SK-MEL-5 (cell line): ENCODE measurements at places on chromosomes 2 and 18. TPM values are rescaled to one million over a fixed set of nuclear protein-coding genes. Genes with fewer than 3 reads are reported as not detected.

The MROH2A gene
- total RNA-seq, result 0.08 TPM in 1 of 2 replicates, not detected in the other

The CD8A gene
- 0.13 and 0.18 TPM in 2 replicates for total RNA-seq

The TRIB2 gene
- total RNA-seq, result 145 and 185 TPM in 2 replicates

The C2orf15 gene
- total RNA-seq, result 1.4 TPM in 1 of 2 replicates, not detected in the other

The MYOM1 gene
- 0.26 and 0.72 TPM in 2 replicates for total RNA-seq

The B4GALT6 gene
- total RNA-seq, result 16.1 and 18.4 TPM in 2 replicates

The COL6A3 gene
- total RNA-seq, result 0.05 and 0.11 TPM in 2 replicates

GRCh38 chr2:116719836-116720235, 1094.7 kb upstream of the DDX18 start:
- DNase-seq, result no peak

- no peak for DNase-seq
These were observed 26.2 kb downstream of the SH2D6 start for GRCh38 chr2:85444629-85445172.

- DNase-seq, result no peak
These were observed 20.9 kb downstream of the SLC39A6 start for GRCh38 chr18:36108196-36108595.

DNA sequence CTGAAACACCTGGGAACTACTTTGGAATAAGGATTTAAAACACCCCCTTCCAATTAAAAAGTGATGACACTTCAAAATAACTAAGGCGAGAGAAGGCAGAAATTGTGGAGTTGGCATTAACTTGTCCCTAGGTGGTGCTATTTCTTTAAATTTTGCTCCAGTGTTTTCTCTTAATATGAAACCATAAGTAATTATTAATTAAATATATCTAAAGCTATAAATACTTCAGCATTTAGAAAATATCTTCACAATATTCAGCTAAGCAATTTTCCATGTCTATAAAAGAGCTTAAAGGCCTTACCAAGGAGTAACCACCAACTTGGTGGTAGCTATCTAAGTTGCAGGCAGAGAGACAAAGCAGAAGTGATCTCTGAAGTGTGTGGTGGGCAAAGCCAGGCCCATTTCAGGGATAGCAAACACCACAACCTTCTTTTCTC, 186.8 kb upstream of the PGAP1 start:
- peak; percentile 55 for DNase-seq

DNA sequence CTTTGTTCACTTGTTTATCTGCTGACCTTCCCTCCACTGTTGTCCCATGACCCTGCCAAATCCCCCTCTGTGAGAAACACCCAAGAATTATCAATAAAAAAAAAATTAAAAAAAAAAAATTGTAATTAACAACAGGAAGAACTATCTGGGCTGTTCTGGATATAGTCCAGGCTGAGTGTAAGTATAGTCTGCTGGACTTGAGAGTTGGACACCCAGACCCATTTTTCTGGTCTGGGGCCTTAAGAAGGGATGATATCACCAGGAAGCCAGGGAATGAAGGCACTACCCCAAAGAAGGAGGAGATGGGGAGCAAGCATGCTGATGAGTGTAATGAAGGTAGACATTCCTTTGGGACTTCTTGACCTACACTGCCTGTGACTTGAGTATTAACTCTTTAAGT, 72.1 kb upstream of the ZFP36L2 start:
- DNase-seq, result no peak

DNA sequence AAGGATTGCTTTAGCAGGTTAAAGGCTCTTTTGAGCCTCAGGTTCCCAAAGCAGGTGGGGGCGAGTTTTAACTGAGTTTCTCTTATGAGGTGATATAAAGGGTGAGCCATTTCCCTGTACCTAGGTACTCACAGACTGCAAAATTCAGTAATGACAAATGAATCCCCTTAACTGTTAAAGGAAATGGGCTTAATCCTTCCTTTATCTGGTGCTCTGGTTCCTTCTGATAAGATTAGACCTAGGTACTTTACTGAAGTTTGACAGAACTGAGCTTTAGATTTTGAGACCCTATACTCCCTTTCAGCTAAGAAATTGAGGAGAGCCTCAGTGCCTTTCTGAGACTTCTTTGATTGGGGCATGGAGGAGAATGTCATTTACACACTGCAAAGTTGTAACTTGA, 42.6 kb downstream of the STK17B start:
- DNase-seq, result no peak

DNA sequence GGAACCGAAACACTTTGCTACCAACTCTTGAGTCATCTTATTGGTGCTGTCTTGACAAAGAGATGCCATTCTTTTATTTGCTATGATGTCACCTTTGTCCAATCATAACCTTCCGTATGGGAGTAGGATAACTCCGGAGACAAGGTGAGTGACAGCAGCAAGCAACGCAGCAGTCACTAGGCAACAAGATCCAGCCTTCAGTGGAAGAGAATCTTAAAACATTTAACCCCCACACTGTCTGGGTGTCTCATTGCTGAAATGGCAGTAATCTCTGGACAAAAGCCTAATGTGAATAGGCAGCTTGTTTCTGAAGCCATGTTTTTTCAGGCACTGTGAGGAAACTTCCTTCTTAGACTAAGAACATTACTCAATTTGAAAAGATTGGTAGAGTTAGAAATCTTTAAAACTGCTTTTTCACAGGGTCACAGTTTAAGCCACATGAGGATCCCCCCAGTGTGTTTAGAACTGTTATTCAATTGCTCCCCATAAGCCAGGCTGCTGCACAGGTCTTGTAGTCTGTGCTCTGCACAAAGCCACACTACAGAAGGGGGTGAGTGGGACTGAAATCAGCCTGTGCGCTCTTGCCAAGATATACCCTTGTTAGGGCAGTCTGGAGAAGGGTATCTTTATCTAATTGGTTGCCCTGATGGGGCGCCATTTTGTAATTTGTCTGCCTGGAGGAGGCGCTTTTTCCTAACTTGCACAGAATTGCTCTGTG, 131.5 kb upstream of the STON1 start:
- DNase-seq, result peak; percentile 26

- no peak for DNase-seq
These were observed 83.8 kb downstream of the LONRF2 start for GRCh38 chr2:100238471-100238870.

DNA sequence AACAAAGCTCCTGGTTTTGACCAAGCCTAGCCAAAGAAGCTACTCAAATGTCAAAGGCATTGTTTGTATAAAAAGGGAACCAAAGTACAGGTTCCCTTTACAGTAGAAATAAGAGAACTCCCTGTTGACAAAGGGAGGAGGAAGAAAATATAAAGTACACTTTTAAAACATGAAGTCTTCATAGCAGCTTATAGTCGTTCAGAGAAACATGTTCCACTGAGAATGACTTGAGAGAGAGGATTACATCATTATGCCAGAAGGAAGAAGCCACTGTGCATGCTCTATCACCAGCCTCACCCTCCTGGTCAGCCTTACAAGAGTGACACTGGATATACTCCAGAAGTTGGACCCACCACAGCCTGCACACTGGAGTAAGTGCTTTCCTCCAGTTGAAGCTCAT, 2.5 kb upstream of the DHRS9 start:
- no peak for DNase-seq

DNA sequence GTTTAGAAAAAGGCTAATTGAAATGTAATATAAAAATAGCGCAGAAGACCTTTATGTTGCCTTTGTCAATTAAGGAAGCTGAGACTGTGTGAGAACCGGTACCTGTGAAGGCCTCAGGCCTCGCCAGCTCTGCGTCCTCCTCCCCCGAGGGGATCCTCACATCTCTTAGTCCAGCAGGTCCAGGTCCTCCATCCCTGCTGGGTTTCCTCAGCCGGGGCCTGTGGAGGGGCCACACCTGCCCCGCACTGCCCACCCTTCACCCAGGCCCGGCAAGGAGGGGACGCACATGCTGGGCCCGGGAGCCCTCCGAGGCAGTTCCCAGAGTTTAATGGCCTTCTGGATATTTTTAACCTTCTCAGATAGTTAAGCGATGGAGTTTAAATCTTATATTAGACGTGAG, 3.5 kb downstream of the KCNG2 start:
- DNase-seq, result no peak

GRCh38 chr2:30208453-30208852, 22.9 kb upstream of the LBH start:
- peak; percentile 88 for DNase-seq

DNA sequence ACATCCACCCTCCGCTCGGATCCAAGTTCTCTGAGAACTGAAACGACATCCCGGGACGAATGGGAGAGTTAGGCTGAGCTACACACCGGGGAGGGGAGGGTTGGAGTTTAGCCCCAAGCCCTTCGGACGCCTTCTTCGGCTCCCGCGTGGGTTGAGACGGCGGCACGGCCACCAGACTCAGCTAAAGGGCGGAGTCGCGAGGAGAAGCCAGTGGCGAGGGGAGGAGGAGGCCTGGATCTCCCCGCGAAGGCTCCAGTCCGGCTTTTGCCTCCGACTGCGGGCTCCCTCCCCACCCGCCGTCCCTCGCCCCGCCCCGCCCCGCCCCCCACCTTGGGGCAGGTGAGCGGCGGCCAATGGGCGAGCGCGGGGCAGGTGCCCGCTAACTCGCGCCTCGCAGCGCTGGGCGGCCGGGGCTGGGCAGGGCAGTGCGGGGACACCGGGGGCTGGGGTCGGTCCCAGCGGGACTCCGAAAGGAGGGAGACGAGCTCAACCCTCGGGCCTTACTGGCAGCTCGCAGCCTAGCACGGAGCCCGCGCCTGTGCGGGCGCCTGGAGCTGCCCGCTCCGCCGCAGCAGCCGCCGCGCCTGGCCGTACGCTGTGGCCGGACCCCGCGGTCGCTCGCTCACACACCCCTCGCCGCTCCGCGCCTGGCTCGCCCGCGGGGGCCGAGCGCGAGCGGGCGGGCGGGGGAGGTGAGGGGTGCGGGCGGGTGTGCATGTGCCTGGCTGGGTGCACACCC, at the start of gene EMX1:
Gene EMX1, plus strand, starts transcription at position 382 of the 739 bp plus-strand sequence. Its CDS starts 334 bp downstream, at position 716.
- peak; percentile 63 for DNase-seq

- peak; percentile 65 for DNase-seq
These were observed 41.5 kb downstream of the SLC38A11 start for GRCh38 chr2:164913640-164914350.

DNA sequence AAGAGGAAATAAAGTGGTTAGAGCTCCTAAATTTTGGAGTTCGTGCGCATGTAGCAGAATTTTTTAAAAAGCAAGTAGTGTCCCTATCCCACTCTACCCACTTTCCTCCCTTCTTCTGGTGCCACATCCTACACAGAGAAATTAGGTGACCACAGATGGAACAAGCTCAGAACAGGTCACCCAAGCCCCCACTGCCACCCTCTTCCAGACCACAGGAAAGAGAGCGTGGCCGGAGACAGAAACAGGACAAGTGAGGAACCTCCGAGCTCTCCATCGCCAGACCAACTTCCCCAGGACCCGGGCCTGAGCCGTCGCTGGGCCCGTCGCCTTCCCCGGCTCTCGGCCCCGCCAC, 433 bp downstream of the NPC1 start:
- DNase-seq, result no peak

DNA sequence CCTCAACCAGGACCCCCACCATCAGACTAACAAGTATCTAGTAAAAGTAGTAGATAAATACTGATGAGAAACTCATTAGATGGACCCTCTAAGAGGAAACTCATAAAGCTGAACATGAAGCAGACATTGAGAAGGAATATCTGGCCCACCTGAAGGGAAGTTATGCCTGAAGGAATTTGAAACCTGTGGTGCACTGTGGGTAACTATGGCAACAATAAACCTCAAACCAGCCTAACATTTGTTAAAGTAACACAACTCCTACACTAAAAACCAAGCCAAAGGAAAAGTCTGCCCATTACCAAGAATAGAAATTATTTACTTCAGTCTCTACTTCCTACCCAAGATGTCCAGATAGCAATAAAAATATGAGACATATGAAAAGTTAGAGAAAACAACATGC, 43.4 kb downstream of the KIAA1328 start:
- DNase-seq, result no peak
